NCI-H748 treated with DMSO at 0.1 percent for 48 hours (cell line): ENCODE measurements at places on chromosomes 11 and 22.

DNA sequence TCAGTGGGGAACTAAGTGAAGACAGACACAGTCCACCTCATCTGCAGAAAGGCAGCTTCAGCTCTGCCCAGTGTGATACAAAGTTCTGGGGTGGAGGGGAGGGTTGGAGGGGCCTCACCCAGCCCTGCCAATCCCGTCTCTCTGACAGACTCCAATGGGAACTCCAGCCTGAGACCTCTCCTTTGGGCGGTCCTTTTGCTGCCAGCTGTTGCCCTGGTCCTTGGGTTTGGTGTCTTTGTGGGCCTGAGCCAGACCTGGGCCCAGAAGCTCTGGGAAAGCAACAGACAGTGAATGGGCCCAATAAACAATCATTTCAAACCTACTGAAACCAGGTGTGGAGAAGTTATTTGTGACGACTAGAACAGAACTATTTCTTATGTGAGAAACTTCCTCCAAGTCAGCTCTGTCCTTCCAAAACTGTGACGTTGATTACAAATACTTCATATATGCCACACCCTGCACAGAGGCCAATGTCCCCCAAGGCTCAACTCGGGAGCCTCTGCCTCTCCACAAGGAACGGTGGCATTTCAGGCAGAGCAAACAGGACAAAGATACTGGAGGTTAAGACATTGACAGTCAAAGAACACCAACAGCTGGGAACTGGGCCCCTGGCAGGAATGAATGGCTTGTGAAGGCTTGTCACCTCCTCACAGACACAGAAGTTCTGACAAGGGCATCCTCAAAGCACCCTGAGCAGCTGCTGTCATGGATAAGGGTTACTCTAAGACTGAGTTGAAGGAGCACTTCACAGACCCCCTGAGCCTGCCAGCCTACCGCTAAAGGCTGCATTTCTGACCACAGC is 8.2 kb downstream of the ZP1 start:
- no peak for DNase-seq

GRCh38 chr11:78022397-78023396 is at the start of gene KCTD14:
TSS of gene KCTD14 (minus strand) at chr11:78023276. CDS start at chr11:78023249, 27 bp downstream.
- DNase-seq, result peak; percentile 5

DNA sequence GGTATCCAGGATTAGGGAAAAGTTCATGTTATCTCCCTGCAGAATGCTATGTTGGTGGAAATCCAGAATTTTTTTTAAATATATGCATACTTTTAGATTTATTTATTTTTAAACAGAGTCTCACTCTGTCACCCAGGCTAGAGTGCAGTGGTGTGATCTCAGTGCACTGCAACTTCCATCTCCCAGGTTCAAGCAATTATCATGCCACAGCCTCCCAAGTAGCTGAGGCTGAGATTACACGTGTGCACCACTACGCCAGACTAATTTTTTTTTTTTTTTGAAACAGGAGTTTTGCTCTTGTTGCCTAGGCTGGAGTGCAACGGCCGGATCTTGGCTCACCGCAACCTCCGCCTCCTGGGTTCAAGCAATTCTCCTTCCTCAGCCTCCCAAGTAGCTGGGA is 2.6 kb downstream of the PACSIN2 start:
- DNase-seq, result no peak

GRCh38 chr22:21927174-21927823 is 25.3 kb downstream of the PPM1F start:
- DNase-seq, result no peak

- DNase-seq, result no peak
Measured at GRCh38 chr11:76796511-76797198, 13.5 kb downstream of the TSKU start.
